ENCODE measurements at places on chromosomes 6 and 20. TPM values are rescaled to one million over a fixed set of nuclear protein-coding genes. Genes with fewer than 3 reads are reported as not detected.

Gene PROKR2
- polyA plus RNA-seq, result not detected

- DNase-seq, result no peak
Observed at GRCh38 chr20:45985573-45985972, 13.6 kb upstream of the ZNF335 start.

- DNase-seq, result no peak
Observed at GRCh38 chr6:47126647-47127391, 84.7 kb upstream of the ADGRF1 start.

Gene CRIP3
- 3.9 TPM for polyA plus RNA-seq

Gene TAGAP
- polyA plus RNA-seq, result 1.3 TPM

GRCh38 chr6:170153436-170154319 lies 137.2 kb downstream of the DLL1 start:
- DNase-seq, result no peak

- DNase-seq, result no peak
Observed at GRCh38 chr6:136015531-136015930, 164.0 kb downstream of the PDE7B start.
